A673 (cell line): ENCODE measurements at places on chromosomes 2 and 18.

DNA sequence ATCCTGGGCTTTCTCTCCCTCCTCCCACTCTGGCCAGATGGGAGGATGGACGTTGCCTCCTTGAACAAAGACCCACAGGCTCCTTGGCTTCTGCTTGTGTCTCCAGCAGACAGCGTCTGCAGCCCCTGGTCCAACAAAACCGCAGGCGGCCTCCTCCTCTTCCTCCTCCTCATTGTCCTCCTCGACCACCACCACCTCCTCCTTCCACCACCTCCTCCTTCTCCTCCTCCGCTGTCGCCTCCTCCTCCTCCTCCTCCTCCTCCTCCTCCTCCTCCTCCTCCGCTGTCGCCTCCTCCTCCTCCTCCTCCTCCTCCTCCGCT lies 45.7 kb upstream of the ALPP start:
- DNase-seq: no peak

- DNase-seq: no peak
Observed at GRCh38 chr2:133802409-133803039, 234.3 kb upstream of the NCKAP5 start.

DNA sequence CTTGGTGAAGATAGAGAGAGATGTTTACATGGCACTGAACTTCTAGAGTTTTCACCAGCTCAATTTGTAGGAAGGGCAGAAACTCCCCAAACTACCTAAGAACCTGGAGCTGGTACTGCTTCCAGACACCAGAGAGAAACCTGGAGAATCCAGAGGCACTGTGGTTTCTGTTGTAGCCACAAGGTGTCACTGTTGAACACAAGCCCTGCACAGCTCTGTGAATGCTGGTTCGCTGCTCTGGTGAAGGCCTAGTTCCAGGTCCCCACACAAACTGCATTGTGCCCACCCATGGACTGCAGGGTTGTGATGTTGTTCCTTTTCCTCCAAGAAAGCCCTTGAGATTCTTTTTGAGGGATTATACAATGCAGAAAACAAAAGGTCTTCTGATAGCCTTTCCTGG lies 150.5 kb upstream of the HS6ST1 start:
- DNase-seq: no peak

GRCh38 chr2:3376821-3377220 lies 797 bp downstream of the EIPR1 start:
- DNase-seq: no peak

DNA sequence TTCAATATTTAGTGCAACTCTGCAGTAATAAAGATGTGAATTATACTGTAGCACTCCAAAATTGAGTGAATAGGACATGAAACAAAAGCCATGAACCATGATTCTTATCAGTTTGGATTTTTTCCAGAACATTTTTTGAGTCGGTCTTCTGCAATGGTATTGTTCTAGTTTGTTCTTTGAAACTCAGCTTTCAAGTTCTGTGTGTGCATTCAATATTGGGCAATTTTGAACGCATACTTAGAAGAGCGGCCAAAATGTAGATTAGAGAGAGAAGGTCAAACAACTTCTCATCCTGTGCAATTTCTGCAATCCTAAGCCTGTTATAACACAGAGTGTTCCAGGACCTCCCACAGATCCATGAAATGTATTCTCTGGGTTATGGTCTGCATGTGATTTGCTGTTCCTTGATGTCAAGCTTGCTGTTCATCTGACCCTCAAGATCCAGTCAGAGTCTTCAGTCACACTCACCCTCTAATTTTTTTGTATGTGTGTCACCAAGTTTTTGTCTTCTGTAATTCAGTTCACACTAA lies 48.3 kb downstream of the TSPYL6 start:
- DNase-seq: peak; percentile 78

GRCh38 chr2:42944779-42945415 lies 152.5 kb upstream of the HAAO start:
- peak; percentile 39 for DNase-seq

DNA sequence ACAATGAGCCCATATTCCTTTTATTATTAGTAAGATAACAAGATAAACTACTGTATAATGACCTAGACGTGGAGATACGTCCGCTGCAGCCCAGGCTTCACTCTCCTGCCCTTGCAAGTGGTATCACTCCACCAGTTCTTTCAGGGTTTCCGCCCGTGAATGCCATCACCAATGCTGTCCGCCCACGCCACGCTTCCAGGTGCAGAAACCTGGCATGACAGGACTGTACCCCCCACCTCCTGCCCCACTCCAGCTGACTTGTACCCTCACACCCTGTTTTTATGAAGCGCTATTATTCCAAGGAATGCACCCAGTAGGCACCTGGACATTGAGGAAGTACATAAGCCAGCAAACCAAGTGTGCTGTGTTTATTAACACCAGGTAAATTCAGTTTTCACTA lies 79.8 kb downstream of the MYT1L start:
- no peak for DNase-seq

DNA sequence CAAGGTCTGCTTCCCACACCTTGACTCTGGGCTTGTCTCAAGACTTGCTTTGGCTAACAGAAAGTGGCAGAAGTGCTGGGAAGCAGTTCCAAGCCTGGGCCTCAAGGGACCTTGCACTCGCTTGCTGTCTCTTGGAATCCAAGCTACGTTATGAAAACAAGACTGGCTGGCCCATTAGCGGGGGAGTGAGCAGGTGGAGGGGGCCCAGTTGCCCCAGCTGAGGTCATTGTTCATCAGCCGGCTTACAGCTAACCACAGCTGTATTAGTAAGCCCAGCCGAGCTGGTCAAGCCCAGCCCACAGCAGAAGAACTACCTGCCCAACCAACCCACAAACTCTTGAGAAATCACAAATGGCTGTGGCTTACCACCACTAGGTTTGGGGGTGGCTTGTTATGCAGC lies 63.1 kb downstream of the MARCO start:
- DNase-seq: no peak

- peak; percentile 9 for DNase-seq
Observed at GRCh38 chr2:169561364-169561763, 12.3 kb downstream of the FASTKD1 start.

GRCh38 chr2:154620471-154620870 lies 78.0 kb upstream of the KCNJ3 start:
- DNase-seq: peak; percentile 68

DNA sequence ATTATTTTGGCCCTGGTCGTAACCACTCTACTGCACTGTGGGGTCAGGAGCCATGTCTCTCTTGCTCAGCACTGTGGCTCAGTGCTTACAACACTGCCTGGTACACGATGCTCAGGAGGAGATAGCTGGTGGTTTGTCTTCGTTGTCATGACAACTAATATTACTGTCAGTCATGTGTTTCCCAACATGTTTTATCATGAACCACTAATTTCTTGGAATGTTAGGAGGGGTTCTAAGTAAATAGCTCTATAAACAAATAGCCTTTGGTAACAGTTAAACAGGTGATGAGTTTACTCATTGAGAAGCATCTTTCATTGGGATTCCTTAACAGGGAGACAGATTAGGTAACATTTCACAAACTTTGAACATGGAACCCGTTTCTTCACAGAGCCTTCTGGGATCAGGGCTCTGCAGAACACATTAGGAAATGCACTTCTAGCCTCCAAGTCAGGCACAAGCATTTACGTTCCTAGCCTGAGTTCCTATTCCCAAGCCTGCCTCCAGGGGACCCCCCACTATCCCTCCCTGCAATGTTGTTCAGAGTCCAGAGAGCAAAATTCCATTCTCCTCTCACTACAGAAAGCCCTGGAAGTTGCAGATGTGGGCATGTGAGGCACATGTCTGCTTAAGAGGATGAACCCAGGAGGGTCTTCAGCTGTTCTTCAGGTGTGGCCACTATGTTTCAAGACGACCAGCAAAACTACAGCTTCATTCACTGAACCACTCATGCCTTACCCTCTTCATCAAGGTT lies 6.4 kb upstream of the RBM44 start:
- peak; percentile 17 for DNase-seq

- DNase-seq: no peak
Observed at GRCh38 chr18:63936932-63937393, 12.1 kb upstream of the HMSD start.

GRCh38 chr18:78986018-78986481 lies 6.4 kb downstream of the SALL3 start:
- DNase-seq: peak; percentile 67

DNA sequence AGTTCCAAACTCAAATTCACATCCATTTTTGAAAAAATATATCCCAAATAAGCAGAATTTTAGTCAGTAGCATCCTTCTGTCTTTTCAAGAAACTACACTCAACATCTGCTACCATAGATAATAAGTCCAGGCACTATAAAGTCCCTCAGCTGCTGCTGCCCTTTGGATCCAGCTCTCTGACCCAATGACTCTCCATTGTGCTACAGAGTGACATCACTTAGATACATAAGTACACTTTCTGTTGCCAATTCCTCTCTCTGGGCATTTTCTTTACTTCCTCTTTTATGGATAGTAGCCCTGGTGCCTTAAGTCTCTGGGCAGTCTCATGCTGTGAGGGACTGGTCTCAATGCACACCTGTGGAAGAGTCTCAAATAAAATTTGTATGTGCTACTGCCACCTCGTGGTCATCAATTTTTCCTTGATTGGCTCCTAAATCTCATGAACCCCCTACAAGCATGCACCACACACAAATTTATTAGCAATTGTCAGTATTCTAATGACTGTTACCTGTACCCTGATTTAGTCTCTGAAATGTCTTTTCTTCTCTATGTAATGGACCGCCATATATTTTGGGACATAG lies 219.2 kb downstream of the LRP1B start:
- peak; percentile 54 for DNase-seq

GRCh38 chr2:210662560-210662959 lies 106.2 kb downstream of the CPS1 start:
- no peak for DNase-seq

GRCh38 chr2:21279525-21279924 lies 155.8 kb downstream of the TDRD15 start:
- DNase-seq: no peak

- DNase-seq: peak; percentile 62
Observed at GRCh38 chr2:186862869-186863709, 14.1 kb upstream of the ZSWIM2 start.

DNA sequence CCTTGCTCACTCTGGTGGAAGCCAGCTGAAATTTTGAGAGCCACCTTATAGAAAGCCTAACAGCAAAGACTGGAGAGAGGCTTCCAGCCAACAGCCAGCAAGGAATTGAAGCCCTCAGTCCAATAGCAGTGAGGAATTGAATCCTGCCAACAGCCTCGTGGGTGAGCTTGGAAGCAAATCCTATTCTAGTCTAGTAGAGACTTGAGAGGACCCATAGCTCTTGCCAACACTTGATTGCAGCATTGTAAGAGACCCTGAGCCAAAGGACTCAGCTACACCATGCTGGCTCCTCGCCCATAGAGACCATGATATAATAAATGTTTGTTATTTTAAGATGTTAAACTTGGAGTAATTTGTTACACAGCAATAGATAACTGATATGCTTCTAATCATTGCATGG lies 403.0 kb upstream of the TNP1 start:
- no peak for DNase-seq

- DNase-seq: no peak
Observed at GRCh38 chr2:105368759-105369408, 30.0 kb downstream of the FHL2 start.

- DNase-seq: no peak
Observed at GRCh38 chr18:25287106-25287505, 64.9 kb downstream of the ZNF521 start.

- DNase-seq: no peak
Observed at GRCh38 chr2:16506366-16506765, 159.3 kb downstream of the CYRIA start.

GRCh38 chr2:94986392-94986963 lies 39.0 kb upstream of the MAL start:
- DNase-seq: peak; percentile 76

DNA sequence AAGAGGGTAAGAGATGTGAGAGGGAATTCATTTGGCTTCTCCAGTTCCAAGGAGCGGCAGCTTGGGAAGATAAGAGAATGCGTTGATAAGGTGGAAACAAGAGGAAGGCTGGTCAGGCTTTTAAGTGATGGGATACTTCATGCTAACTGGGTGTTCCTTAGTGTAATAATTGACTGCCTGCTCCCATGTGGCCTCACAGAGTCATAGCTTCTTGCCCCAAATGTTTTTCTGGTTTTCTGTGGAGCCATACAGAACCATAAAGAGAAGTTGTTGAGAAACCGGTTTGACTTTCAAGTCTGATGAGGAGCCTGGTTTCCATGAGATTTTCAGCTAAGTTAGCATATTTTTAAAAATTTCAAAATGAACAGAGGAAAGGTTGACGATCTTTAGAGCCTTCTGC lies 97.5 kb upstream of the ZFP36L2 start:
- no peak for DNase-seq

DNA sequence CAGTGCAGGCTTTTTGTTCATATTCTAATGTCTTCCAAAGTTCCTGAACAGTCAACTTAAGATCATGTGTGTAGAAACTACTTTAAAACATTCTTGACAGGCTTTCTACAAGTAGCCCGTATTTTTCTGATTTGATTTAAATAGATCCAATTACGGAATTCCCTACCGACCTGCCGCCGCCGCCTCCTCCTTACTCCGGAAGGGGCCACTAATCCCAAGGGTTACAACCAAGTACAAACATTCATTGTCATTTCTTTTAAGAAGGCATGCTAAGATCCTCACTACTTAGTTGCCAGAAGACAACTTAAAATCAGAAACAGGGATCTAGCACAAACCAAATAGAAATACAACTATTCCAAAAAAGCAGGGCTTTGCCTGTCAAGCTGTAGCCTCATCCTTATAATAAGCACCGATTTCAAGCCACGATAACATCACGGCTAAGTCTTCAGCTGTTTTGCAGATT lies 784 bp downstream of the WDR33 start:
- DNase-seq: peak; percentile 61

- DNase-seq: peak; percentile 24
Observed at GRCh38 chr2:47569658-47570475, 166.9 kb downstream of the MSH2 start.

GRCh38 chr2:146392631-146393030 lies 1452.2 kb upstream of the ACVR2A start:
- no peak for DNase-seq

DNA sequence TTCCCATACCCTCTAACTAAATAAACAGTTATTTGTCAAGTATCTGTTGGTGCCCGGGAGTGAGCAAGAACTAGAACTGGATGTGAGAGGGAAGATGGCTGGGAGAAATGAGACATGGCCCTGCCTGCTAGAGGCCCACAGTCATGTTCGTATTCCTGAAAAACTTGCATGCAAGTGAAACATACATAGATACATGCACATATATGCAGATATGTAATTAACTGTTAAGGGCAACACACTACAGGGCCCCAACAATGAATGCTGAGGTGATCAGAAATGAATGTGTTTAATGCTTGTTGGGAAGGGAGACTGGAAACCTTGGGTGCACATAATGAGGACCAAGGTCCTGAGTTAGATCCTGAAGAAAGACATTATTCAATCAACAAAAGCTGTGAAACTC lies 49.8 kb downstream of the ADD2 start:
- DNase-seq: no peak
